NK-92 treated with Interleukin-12 subunit alpha and Interleukin-12 subunit beta, amount 100 ng/mL, for 24 hours (cell line): ENCODE measurements at places on chromosomes 2 and 18.
A peak's percentile ranks its signal among the peaks of the same experiment; 100 is the strongest.

GRCh38 chr2:215930505-215931253 lies 82.7 kb downstream of the MREG start:
- no peak for DNase-seq

GRCh38 chr2:134370655-134371445 lies 117.0 kb downstream of the MGAT5 start:
- no peak for DNase-seq

DNA sequence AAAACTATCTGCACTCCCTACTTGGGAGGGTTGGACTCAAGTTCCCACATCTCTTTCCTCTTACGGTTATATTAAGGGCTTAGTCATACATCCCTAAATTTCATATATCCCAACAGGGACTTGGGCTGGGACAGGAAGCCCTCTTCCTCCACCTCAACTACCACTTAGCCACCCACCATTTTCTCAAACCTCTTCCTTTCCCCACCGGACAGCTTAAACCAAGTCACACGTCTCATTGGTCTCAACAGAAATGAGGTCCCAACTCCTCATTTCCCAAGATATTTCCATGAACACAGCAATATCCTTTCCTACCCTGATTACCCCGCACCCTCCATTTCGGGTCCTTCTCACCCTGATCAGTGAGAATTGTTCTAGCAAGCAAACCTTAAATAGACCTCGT lies 736 bp downstream of the ZSCAN30 start:
- DNase-seq, result no peak

- DNase-seq, result peak; percentile 77
Observed at GRCh38 chr2:113886479-113887008, 3.3 kb upstream of the ACTR3 start.

DNA sequence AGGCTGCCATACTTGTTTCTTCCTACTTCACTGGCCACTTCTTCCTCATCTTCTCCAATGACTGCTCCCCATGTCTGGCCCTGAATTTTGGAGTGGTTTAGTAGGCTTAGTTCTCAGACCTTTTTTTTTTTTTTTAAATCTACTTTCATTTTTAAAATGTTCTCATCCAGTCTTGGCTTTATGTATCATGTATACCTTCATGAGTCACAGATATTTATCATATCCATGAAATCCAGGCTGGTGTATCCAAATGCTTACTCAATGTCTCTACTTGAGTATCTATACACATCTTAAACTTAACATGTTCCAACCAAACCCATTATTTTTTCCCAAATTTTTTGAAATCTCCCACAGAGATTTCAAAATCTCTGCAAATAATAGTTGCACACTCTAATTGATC lies 26.3 kb upstream of the CFAP36 start:
- no peak for DNase-seq

DNA sequence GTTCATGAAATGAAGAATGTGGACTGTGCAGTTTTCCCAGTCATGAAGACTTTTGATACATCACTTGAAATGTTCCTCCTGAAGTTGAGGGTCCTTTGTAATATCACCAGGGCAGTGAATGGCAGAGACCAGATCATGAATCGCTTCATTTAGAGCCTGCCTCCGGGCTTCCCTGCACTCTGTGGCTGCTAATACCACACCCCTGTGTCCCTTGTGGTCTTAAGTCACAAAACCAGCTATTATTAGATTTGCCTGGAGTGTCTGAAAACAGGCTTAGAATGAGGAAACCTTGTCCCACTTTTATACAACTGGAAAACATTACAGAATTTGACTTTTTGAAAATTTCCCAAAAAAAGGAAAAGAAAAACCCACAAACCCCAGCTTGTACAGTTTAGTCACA lies 147.9 kb downstream of the MGAT5 start:
- no peak for DNase-seq

GRCh38 chr2:3128786-3129185 lies 248.8 kb downstream of the EIPR1 start:
- DNase-seq, result no peak

- DNase-seq, result no peak
Observed at GRCh38 chr2:19810148-19810547, 91.6 kb downstream of the TTC32 start.

DNA sequence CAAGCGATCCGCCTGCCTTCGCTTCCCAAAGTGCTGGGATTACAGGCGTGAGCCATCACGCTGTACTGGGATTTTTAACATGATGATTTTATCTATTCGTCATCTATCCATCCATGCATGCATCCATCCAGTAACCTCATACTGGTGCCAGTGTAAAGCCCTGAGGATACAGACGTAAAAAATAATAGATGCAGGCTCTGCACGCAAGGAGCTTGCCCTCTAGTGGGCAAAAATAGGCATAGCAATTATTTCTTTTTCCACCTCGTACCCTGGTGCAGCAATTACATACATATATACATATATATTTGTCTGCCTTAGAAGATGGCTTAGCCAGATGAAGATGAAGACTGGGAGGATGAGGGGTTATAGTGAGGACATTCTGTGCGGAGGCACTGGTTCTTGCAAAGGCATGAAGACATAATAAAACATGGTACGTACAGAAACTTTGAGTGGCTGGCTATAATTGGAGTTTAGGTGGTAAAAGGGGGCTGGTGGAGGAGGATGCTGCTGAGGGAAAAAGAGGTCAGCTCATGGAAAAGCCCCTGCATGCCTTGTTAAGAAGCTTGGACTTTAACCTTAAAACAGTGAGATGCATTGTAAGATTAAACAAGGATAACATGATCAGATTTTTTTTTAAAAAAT lies 19.6 kb upstream of the RPIA start:
- DNase-seq, result no peak

- no peak for DNase-seq
Observed at GRCh38 chr2:8548619-8549150, 133.2 kb upstream of the ID2 start.

DNA sequence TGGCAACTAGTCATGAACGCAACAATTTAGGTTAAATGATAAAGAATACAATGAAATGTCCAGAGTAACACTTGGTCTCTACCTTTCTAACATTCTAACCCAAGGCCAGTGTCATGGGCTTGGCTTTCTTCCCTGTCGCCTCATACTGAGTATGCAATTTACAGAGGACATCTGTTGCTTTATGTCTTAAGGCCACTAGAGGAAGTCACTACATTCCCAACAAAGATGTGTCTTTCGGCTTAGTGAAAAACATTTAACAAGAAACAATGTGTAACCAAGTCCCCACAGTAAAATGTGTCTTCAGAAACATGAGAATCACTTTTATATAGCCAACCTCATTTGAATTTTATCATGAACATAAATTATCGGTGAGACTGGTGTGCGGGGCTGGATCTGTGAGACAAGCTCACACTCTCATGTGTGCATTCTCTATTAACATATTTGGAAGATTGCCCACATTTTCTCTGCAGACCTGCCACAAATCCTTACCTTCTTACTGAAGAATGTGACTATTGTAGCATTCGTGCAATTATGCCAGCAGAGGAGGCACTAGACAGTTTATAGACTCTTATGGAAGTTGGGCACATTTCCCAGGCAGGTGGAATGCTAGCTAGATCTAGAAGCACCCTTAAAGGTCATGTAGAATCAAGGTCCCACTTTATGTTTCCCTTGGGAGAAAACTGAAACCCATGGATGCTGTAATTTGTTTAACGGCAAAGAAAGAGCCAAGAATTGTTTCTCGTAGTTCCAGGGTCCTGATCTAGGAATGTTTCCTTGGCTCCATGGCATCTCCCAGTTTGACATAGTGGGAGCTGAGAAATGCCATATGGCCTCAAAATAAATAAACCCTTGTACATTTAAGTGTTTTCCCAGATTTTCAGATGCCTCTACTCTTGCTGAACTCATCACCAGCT lies 101.8 kb downstream of the CD226 start:
- DNase-seq, result no peak

GRCh38 chr2:210445116-210445707 lies 31.3 kb downstream of the LANCL1 start:
- no peak for DNase-seq

DNA sequence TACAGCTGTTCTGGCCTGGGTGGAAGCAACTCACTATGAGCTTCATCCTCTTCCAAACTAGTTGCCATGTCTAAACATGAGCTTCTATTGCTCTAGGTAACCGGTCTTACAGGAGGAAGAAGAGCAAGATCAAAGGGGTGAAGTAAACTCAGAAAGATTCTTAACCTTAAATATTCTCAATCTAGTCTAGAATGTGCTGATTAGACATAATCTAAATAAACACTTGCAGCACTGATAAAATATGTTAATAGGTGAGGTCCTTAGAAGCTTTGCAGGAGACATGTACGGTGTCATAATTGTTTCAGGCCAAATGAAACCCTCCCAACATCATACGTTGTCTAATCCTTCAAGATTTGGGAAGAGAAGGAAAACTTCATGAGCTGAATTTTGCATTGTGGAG lies 431.6 kb upstream of the FSHR start:
- DNase-seq, result no peak

DNA sequence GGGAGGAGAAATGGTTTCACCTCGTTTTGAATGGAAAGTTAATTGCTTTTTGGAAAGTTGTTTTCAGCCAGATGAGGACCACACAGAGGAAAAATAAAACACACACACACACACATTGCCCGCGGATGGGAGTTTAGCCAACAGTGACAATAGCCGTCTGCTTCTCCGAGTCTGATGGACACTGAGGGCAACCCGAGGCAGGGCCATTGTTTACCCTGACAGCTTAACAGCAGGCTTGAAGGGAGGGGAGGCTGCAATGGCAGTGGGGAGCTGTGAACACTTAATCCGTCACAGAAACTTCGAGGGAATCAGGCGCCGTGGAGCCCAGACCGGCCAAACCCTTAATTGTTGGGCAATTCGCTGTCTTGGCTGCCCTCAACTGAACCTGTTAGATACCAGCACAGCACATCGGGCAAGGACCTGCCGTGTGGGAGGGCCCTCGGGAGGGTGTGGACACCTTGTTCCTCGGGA lies 145.9 kb downstream of the ACKR3 start:
- DNase-seq, result no peak

GRCh38 chr2:29242621-29243375 lies 127.6 kb downstream of the CLIP4 start:
- DNase-seq, result no peak

GRCh38 chr2:236028066-236028465 lies 140.1 kb downstream of the GBX2 start:
- DNase-seq, result no peak

- peak; percentile 5 for DNase-seq
Observed at GRCh38 chr2:54728669-54729120, 5.2 kb downstream of the EML6 start.

DNA sequence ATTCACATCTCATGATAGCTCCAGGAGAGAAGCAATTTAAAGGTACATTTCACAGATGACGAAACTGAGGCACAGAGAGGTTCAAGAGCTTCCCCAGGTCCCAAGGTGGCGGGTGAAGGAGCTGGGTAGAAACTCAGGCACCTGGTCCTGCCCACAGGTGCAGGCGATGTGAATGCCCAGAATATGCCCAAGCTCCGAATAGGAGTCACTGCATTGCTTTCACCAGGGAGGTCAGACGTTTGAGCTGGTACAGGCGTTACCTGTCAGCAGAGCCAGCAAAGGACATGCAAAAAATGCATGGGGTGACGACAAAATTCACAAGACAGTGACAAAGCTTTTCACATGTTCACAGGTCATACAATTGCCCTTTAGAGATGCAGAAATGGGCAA lies 247.9 kb downstream of the HDAC4 start:
- no peak for DNase-seq

DNA sequence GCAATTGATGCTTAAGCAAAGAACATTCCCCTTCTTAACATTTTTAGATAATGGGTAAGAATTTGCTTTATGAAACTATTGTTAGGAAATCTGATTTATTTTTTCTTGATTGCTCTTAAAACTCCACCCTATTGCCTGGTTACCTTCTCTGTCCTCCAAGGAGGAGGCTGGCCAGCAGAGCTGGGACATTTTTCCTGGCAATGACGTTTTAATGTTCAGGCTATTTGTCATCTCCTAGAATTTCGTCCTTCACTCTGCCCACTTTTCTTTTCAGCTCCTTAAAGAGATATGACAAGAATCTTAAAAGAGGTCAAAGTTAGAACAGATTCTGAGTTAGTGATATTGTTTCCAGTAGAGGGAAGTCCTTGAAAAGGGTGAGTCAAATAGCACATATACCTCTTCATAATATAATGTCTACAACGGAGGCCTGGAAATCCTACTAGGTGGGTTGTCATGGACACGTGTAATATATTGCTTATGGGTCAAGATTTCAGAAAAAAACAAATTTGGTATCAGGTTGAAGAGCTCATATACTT lies 141.0 kb downstream of the CMPK2 start:
- no peak for DNase-seq

DNA sequence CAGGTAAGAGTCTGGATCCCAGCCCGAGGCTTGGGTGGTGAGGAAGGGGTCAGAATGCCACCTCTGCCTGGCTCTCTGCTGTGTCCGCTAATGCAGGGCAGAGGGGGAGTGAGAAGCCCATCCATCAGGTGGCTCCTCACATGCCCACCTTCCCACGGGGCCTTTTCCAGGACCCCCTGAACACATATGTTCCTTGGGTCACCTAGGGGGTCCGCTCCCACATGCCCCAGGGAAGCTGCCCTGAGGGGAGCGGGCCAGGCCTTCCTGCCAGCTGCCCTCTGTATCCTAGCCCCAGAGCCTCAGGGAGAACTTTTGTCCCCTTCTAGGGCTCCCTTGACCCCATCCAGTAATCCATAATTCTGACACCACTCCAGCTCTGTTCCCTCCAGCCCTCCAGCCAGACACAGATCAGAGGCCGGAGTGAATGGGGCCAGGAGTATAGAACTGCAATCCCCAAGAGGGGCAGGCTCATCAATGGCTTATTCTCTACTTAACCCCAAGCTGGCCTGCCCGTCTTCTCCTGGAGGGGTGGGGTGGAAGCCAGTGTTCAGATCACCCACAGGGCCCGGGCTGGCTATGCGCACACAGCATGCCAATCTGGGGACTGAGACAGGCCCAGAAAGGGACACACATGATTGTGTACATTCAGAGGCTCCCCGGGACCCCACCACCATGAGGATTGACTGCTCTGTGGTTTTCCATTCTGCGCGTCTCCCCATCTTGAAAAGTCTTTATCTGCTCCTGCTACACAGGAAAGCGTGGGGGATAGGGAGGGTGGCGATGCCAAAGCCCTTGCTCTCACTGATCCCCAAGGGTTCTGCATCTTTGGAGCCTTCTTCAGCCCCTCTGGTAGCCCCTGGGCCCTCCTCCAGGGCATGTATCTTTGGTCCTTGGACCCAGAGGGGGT lies 1.1 kb downstream of the EMILIN1 start:
- DNase-seq, result no peak

DNA sequence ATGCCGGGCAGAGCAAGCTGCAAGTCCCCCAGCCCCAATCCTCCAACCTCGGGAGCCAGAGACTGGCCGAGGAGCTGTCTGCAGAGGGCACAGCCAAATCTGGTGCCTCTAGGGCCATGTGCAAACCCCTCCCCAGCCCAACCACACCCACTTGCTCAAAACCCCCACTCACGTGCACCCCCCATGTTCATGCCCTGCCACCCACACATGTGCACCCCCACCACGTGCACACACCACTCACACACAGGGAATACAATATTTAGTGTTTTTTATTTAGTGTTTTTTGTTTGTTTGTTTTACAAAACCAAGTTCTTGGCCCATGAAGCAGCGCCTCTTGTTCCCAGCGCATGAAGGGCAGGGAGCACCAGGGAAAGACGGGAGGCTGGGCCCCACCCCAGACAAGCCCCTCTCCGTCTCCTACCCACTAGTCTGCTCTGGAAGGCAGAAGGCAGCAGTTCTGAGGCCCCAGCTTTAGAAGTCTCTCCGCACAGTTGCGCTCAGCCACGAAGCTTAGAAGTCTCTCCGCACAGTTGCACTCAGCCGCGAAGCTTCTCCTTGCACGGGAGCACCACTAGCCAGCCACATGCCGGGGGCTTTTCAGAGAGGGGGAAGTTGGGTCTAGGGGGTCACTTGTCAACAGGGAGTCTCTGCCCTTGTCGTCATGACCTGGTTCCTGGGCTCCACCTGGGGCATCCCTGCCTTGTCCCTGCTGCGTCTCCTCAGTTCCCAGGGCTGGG lies 276.1 kb upstream of the HDAC4 start:
- no peak for DNase-seq
